Upper lobe of left lung (tissue), 6 donors: ENCODE measurements at places on chromosomes 7 and 10. TPM values are rescaled to one million over a fixed set of nuclear protein-coding genes. Genes with fewer than 3 reads are reported as not detected.

DNA sequence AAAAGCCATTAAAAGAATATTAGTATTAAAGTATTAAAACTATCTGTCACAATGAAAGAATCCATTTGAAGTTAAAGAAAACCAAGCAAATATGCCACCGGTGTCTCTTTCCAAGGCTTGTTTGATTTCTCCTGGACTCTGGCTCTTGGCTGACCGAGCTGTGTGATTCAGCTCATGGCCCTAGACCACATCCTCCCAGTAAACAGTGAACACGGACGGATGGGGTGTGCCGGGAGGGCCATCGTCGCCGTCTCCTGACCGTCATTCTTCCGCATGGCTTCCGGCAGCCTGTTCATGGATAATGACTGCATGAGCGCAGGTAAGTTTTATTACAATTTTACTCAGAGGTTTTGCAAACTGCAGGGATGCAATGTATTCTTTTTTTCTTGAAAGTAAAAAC lies 218.5 kb downstream of the DNAJB6 start:
- H3K4me3 ChIP-seq: no peak overlapping the region
- no peaks in the 10 kb centered on the region for H3K4me1 ChIP-seq
- H3K27me3 ChIP-seq: no peaks in the 10 kb centered on the region
- H3K36me3 ChIP-seq: no peaks in the 10 kb centered on the region
- DNase-seq: no peak

- DNase-seq: no peak
- no peaks in the 10 kb centered on the region for H3K4me1 ChIP-seq
- H3K36me3 ChIP-seq: no peaks in the 10 kb centered on the region
- no peak overlapping the region for H3K27ac ChIP-seq
- H3K27me3 ChIP-seq: no peaks in the 10 kb centered on the region
Observed at GRCh38 chr7:85119934-85120333, 66.9 kb downstream of the SEMA3D start.

GRCh38 chr10:11612021-11613001 lies 861 bp upstream of the USP6NL start:
- H3K36me3 ChIP-seq: no peaks in the 10 kb centered on the region
- peak overlapping the region; percentile 89 for H3K27ac ChIP-seq
- DNase-seq: no peak
- peaks cover 25% of the 10 kb centered on the region for H3K4me1 ChIP-seq

DNA sequence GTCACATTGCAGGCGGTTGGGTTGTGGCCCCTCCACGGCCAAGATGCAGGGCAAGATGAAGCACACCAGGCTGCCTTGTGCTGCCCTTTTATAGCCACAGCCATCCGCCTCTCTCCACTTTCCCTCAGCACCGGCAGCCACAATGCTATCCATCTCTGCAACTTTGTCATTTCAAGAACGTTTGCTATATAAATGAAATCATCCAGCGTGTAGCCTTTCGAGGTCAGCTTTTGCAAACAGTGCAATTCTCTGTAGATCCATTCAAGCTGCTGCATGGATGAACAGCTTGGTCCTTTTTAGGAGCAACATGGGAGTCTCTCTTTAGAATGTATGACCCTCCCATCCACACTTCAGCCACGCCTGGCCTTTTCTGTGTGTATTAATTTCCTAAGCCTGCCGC lies 6.4 kb upstream of the IL15RA start:
- no peaks in the 10 kb centered on the region for H3K36me3 ChIP-seq
- H3K4me3 ChIP-seq: no peak overlapping the region
- H3K27ac ChIP-seq: peak overlapping the region; percentile 35
- no peaks in the 10 kb centered on the region for H3K4me1 ChIP-seq
- no peak for DNase-seq

- H3K36me3 ChIP-seq: no peaks in the 10 kb centered on the region
- H3K4me1 ChIP-seq: no peaks in the 10 kb centered on the region
- H3K27ac ChIP-seq: peak overlapping the region; percentile 46
- no peak for DNase-seq
- no peak overlapping the region for H3K4me3 ChIP-seq
Observed at GRCh38 chr10:77420947-77421523, 216.6 kb downstream of the KCNMA1 start.

- no peak overlapping the region for H3K4me3 ChIP-seq
- no peaks in the 10 kb centered on the region for H3K27me3 ChIP-seq
- no peak for DNase-seq
- no peaks in the 10 kb centered on the region for H3K36me3 ChIP-seq
- no peak overlapping the region for H3K27ac ChIP-seq
Observed at GRCh38 chr10:31374146-31374696, 55.2 kb downstream of the ZEB1 start.

DNA sequence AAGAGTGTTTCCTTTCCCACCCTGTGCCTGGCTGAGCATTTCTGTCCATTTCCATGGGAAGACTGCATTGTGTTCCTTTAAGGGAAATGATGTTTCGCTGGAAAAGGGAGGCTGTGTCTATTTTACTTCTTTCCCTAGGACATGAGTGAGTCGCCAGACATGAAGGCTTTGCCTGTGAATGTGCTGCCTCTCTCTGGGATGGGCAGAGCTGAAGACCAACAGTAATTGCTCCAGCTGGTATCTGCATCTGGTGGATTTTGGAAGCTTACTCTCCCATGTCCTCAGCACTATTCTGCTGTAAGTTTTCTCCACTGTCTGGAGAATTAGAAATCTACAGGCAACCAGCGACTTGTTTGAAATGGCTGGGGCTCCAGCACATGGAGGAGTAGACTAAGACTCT lies 264.6 kb upstream of the BMPER start:
- no peak overlapping the region for H3K27ac ChIP-seq
- no peak for DNase-seq
- no peak overlapping the region for H3K4me3 ChIP-seq
- H3K27me3 ChIP-seq: no peaks in the 10 kb centered on the region

- DNase-seq: peak; percentile 88
- H3K4me3 ChIP-seq: no peak overlapping the region
- no peaks in the 10 kb centered on the region for H3K27me3 ChIP-seq
- no peak overlapping the region for H3K27ac ChIP-seq
- peaks cover 25% of the 10 kb centered on the region for H3K4me1 ChIP-seq
Observed at GRCh38 chr7:901388-902154, 25.2 kb downstream of the GET4 start.

Gene UCMA
- total RNA-seq: not detected

Gene ZNF438
- 25.1 TPM for total RNA-seq

Gene PTN
- total RNA-seq: 2.4 TPM

Gene BAIAP2L1
- total RNA-seq: 22.3 TPM

Gene EN2
- not detected for total RNA-seq

Gene ERLIN1
- total RNA-seq: 11.4 TPM

Gene PNLIPRP2
- total RNA-seq: not detected

Gene AZGP1
- total RNA-seq: 2.3 TPM

Gene SCD
- 323 TPM for total RNA-seq

Gene FAM131B
- total RNA-seq: 5.7 TPM
